ENCODE measurements at places on chromosomes 5 and 9.

DNA sequence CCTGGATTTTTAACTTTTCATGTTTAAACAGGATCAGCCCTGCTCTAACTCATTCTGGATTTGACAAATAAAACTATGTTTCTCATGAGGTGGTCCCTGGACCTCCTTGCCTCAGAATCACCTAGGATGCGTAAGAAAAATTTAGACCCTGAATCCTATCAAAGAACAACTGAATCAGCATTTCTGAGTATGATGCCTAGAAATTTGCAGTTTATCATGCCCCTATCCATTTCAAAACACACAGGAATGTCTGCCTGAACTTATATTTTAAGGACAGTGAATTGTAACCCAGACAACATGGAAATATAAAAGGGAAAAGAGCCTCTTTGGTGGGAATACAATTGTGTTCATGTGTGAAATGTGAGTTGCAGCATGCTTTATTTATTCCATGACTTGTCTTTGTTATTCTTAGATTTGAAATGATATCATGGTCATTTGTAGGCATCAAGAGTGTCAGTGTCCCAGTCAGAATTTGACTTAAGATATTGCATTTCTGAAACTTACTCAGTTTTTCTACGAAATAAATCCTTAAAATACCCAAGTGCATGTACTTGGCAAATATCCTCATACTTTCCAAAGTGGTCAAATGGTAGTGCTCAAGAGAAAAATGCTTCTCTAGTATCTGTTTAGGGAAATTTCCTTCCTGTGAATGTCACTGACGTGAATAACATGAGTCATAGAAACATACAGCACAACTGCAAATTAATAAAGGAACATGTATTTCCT lies 144.3 kb downstream of the GIN1 start:
- H3K4me3 ChIP-seq: no peak overlapping the region
- no peaks in the 10 kb centered on the region for H3K4me1 ChIP-seq
- no peaks in the 10 kb centered on the region for H3K36me3 ChIP-seq
- DNase-seq: no peak
- no peak overlapping the region for H3K27ac ChIP-seq

DNA sequence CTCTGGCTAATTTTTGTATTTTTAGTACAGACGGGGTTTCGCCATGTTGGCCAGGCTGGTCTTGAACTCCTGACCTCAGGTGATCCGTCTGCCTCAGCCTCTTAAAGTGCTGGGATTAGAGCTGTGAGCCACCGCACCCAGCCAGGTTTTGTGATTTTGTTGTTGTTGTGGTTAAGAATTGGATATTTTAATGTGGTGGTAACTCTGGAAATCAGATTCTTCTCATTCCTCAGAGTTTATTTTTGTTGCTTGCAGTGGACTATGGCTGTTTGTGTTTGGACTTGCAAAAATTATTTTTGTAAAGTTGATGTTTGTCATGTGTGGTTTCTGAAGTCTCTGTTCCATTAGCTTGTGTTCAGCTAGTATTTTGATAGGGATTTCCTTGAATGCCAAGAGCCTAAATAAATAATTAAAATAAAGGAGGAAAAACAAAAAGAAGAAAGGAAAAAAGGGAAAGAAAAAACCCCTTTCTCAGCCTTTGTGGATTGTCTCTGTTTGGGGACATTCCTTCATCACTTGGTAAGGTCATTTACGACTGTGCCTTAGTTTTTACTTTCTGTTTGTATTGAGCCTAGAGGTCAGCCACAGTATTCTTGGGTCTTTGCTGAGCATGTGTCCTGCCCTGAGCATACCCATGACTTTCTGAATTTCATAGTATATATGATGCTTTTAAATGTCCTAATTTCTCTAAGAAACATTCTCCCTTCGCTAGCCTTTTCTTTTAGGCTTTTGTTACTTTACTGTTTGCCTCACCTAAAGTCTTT lies 37.3 kb downstream of the PBX3 start:
- no peaks in the 10 kb centered on the region for H3K4me1 ChIP-seq
- no peaks in the 10 kb centered on the region for H3K27me3 ChIP-seq
- H3K36me3 ChIP-seq: no peaks in the 10 kb centered on the region

GRCh38 chr9:17611342-17611741 lies 32.5 kb downstream of the SH3GL2 start:
- DNase-seq: no peak
- H3K4me3 ChIP-seq: no peak overlapping the region
- no peaks in the 10 kb centered on the region for H3K36me3 ChIP-seq
- no peak overlapping the region for H3K27ac ChIP-seq

DNA sequence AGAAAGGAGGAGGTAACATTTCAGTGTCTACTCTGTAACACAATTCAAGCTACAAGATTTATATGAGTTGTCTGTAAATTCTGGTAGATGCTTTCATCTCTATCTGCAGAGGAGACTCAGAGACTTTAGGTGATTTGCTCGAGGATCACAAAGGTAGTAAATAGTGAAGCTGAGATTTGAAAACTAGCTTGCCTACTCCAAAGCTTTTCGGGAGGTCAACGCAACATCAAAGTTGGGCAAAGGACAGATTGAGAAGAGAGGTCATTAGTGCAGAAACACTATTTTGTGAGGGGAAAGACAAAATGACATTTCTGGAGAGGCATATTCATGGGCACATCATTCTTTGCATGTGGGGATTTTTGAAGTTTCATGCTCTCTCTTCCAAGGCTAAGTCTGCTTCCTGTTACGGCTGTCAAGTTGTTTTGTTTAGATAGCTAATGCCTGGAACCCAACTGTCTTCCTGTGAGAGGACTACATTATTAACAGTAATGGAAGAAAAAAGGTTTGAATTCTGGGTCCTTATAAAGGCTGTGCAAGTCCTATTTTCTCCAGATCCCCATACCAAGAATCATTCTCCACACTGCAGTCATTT lies 413.5 kb upstream of the ZNF462 start:
- H3K4me3 ChIP-seq: no peak overlapping the region
- H3K27ac ChIP-seq: no peak overlapping the region
- no peak for DNase-seq
- H3K4me1 ChIP-seq: no peaks in the 10 kb centered on the region
